ENCODE measurements at places on chromosomes 4 and X.

GRCh38 chr4:142354041-142354440 is 492.1 kb downstream of the INPP4B start:
- no peak for DNase-seq

- DNase-seq = no peak
These were observed 114.7 kb downstream of the TRAPPC11 start for GRCh38 chr4:183773790-183774189.

DNA sequence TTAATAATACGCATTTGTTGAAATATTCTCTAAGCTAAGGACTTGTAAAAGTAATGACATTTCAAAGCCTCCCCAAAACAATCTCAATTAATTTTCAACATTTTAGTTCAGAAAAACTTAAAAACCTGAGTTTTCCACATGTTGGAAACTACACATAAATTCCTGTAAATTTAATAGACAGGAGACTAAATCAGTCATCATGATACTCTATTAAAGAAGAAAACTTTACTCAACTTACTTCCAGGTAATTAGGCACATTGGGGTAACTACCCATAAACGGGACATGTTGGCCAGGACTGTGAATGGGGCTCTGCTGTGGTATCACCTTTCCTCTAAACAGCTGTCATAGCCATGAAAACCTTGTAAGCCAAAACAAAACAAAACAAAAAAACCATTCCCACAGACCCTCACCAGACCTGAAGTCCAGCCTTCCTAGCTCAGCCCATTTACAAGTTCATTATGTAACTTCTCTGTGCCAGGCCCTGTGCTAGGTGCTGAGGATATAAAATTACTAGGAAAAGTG is 96.4 kb upstream of the SMIM10 start:
- no peak for DNase-seq

- DNase-seq = no peak
These were observed 99.2 kb upstream of the TENM3 start for GRCh38 chr4:182143822-182144625.

GRCh38 chr4:53858744-53859143 is 205.7 kb downstream of the CHIC2 start:
- no peak for DNase-seq

DNA sequence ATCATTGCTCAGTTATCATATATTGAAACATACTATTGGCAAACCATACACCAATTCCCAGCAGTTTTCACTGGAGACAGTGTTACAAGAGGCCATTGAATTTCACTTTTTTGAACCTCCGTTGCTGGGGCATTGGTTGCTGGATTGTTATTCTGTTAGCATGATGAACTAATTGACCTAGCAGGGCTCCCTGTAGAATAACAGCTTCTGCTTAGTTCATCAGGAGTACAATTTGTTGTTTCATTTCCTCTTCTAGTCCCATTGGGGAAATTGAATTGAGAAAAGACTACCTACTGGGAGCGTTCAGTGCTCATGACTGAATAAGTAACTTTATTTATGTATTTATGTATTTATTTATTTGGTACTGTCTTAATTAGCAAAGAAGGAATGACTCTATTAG is 151.6 kb downstream of the SLIT2 start:
- DNase-seq = no peak

DNA sequence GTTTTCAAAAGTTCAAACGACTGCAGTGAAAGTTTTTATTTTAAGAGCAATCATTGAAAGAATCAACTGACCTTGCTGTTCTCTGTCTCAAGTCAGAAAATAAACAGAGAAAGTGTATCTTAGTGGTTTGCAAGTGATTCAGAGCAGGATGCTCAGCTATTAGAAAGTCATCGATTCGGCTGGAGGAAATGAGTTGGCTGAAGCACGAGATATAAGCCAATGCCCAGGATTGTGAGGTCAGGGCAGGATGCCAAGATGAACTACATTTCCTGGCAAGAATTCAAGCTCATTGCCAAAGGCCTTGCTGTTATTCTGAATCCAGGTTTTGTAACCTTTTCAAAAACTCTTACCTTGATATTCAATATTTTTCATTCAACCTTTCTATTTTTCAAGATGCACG is 541.4 kb upstream of the BOD1L1 start:
- no peak for DNase-seq

DNA sequence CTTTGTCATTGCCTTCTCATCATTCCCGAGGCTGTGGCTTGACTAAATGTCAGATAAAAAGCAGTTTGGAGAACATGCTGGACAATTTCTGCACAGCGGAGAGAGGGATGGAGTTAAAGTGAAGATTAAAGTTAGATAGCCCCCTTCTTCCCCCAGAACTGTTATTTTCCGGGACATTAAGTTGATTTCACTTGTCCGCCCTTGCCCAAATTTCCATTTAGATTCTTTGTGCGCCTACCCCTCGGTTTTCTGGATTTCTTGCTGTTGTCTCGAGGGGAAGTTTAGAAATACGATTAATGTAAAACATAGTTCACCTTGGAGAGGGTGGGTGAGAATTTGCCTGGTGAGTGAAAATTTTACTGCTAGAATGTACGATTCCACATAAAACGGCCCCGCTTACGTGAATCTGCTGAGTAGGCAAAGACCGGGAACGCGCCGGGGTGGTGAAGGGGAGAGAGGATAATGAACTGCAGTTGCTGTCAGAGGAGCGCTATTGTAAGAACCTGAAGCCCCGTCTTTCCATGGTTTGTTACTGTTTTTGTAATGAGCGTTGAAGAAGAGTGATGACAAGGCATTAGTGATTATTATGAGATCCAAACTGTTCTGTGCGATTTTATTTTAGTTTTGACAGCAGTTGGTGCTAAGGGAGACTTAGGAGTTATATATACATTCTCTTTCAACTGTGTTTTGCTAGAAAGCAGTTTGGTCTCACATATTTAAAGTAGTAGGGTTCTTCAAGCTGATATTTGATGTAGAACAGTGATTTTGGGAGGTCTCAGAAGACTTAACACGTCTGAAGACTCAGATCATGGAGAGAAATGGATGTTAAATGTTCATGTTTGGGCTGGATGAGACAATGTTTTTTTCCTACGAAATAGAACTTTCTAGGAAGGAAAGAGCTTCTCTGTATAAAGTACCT is 73.0 kb downstream of the AFF1 start:
- peak; percentile 41 for DNase-seq

DNA sequence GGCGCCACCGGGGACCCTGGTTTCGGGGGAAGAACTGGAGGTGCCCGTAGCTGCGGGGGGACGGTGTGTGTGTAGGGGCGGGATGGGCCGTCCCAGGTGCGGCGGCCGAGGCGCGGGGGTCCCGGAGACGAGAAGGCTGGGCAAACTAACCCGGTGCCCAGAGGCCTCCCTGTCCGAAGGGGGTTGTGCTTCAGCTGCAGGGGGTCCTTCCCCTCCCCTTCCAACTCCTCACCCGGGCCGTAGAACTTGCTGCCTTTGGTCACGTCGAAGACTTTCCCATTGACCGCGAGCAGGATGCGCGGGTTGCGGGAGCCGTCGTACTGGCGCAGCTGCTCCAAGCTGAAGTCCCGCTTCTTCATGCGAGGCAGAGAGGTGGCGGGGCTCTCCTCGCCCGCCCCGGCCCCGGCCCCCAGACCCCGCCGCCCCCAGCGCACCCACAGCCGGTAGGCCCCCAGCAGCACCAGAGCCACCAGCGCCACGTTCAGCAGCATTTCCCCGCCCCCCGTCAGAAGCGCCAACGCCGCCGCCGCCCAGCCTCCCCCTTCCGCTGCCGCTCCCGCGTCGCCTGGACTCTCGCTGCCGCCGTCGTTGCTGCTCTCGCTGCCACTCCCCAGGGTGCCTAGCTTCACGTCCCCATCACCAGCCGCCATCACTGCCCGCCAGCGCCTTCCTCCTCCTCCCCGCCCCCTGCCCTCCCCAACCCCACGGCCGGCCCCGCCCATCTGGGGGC is at the start of gene PGRMC2:
Gene PGRMC2, minus strand, starts transcription at position 673 of the 730 bp plus-strand sequence. Its CDS starts 23 bp downstream, at position 650.
- peak; percentile 19 for DNase-seq

- no peak for DNase-seq
These were observed 38.5 kb upstream of the TAPT1 start for GRCh38 chr4:16264798-16265197.

- no peak for DNase-seq
These were observed 17.4 kb upstream of the ARMCX2 start for GRCh38 chrX:101677028-101677427.

GRCh38 chr4:102529977-102530376 is 28.8 kb downstream of the NFKB1 start:
- DNase-seq = no peak

All from T-helper 1 cell (primary cell).